ENCODE measurements at places on chromosomes 3 and 15.
A peak's percentile ranks its signal among the peaks of the same experiment; 100 is the strongest.

GRCh38 chr15:71254491-71254890 is 139.2 kb downstream of the THSD4 start:
- no peak for DNase-seq

- DNase-seq = no peak
Observed at GRCh38 chr15:29476503-29477080, 207.0 kb upstream of the NSMCE3 start.

- peak; percentile 99 for DNase-seq
Observed at GRCh38 chr3:55160241-55160983, 232.6 kb upstream of the LRTM1 start.

DNA sequence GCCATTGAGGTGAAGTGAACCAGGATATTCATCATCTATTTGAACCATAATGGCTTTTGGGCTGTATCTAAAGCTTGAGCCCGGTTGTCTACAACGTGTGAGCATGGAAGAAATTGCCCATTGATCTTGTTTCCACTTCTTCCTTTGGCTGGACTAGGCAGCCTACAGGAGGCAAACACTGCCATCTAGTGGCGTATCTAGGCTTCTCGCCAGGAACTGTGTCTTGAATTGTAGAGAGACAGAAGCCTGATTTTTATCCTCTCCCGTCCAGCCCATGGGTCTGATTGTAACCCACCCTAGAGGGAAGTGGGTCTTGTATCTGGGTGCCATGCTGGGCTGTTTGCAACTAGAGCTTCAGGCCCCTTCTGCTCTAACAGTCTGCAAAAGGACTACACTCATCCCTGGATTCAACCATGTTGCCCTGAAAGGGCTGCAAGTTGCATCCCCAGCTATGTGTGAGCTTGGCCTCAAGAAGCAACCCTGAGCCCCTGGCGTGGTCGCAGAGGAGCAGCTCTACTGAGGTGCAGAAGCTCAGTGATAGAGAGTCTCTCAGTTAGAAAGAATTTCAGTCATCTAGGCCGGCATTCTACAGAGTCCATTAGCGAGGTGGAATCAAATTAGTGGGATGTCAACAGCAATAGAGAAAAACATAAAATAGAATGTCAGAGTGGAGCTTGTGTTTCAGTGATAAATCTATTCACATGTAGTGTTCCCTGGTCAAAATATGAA is 170.2 kb upstream of the UMPS start:
- DNase-seq = peak; percentile 89

DNA sequence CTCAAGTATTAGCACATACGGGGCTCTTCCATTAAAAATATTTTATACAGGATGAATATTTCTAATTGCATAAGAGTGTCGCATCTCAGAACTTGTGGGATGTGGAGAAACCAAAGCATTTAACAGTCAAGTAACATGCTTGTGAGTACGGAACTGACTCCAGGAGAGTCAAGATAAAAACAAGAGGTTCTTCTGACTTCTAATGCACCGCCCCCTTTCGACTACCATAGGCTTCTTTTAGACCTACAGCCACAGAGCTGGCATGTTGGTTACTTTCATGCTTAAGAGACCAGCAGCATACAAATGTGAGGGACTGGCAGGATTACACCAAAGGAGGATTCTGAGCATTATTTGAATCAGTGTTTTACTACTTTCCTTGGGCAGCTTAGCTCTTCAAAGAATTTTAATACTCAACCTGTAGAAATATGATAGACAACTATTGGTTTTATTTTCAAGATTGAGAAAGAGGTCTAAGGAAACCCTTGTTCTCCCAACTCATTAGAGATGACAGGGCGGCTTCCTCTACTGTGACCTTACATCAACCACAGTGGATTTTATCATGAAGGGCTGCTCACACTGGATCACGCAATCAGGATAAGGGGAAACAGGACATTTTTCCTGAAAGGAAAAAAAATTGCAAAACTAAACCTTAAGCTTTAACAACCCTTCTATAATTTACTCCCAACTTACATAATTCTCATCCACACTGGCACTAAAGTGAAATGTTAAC is 14.0 kb downstream of the ETV5 start:
- no peak for DNase-seq

- no peak for DNase-seq
Observed at GRCh38 chr3:156837115-156837514, 11.0 kb downstream of the LEKR1 start.

DNA sequence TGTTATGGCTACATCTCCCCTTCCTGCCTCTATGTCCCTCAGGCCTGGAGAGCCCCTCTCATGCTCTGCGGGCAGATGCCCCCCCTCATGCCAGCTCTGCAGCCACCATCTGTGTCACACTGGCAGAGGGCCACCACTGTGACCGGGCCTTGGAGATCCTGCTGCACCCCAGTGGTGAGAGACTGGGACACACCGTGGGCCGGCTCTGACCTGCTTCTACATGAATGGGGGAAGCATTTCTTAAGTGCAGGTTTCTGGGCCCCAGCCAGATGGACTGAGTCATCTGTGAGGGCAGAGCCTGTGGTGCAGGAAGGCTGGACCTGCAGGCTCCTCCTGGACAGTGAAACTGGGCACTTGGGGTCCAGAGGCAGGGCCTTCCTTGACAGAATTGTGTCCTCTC is 4.8 kb downstream of the VWA5B2 start:
- DNase-seq = peak; percentile 91

DNA sequence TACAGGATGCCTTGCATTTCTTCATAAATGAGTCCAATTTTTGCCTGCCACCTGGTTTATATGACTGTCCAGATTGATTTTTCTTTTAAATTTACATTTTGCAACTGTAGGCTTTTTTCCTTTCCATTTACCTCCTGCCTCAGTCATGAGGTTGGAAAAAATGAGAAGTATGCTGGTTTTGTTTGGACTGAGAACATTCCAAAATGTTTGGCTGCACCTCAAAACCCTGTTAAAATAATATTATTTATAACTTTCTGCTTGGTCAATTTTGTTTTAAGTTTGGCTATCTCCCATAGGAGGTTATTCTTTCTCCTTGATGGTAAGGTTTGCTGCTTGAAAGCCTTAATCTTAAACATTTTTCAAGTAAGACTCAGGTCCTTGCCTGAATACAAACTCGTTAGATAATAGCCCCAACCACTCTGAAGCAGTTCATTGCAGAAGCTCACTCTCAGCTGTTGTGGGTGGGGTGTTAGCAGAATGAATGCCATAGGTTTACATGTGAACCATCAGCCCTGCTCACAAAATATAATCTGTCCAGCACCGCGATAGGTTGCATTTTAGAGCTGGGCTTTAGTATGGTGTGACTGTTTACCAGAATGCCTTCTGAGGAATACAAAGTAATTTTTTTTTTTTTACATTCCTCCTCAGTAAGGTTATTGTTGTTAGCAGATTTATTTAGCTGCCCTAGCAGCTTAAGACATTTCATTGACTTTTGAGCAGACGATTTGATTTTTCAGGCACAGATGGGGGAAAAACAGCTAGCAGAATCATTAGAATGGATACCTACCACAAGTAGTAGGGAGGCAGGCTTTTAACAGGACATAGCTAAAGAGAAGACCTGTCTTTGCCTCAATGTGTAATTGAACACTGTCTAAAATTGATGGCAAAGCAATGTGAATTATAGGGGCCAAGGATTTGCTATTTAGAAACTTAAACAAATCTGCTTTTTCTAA is 630.8 kb upstream of the KCNMB2 start:
- peak; percentile 90 for DNase-seq

GRCh38 chr3:143445118-143445517 is 325.5 kb downstream of the CHST2 start:
- no peak for DNase-seq
